Stimulated activated CD4-positive, alpha-beta T cell treated with anti-CD3 and anti-CD28 coated beads, TNF-alpha, amount 100 ng/mL, for 48 hours (primary cell): ENCODE measurements at places on chromosomes 6 and 20.

DNA sequence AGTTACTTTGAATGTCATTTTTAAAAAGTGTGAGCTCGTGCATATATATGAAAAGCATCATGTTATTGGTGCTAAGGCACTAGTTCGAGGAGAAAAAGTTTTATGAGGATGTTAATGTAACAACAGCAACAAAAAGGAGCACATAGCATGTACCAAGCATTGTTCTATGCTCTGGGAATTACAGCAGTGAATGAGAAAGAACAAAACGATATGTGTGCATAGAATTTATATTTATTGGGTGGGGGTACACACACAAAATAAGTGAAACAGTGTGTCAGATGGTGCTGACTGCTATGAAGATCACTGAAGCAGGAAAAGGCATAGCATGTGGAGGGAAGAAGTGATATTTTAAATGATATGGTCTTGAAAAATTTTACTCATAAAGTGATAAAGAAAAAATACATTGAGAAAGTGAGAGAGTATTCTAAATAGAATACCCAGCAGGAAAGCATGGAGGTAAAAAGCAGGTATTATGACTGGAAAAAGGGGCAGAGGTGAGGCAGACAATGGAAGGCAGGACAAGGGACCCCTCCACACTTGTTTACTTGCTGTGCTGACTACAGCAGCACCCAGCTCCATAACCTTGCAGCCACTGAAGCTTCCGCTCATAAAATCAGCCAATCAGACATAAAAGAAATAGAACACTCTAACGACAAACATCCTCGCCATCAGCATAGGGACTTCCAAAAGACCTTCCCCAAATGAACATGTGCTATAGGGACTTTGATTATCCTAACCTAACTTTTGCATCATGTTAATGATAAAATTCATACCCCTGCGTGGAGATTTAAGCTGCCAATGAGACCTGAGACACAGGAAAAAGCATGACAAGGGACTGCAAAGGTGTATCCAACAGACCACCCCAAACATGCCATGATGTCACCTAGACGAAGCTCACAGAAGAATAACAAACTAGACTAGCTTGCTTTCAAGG, 119.9 kb downstream of the HFE start:
- no peak for DNase-seq

GRCh38 chr6:150293423-150294173, 75.2 kb upstream of the IYD start:
- DNase-seq: no peak

DNA sequence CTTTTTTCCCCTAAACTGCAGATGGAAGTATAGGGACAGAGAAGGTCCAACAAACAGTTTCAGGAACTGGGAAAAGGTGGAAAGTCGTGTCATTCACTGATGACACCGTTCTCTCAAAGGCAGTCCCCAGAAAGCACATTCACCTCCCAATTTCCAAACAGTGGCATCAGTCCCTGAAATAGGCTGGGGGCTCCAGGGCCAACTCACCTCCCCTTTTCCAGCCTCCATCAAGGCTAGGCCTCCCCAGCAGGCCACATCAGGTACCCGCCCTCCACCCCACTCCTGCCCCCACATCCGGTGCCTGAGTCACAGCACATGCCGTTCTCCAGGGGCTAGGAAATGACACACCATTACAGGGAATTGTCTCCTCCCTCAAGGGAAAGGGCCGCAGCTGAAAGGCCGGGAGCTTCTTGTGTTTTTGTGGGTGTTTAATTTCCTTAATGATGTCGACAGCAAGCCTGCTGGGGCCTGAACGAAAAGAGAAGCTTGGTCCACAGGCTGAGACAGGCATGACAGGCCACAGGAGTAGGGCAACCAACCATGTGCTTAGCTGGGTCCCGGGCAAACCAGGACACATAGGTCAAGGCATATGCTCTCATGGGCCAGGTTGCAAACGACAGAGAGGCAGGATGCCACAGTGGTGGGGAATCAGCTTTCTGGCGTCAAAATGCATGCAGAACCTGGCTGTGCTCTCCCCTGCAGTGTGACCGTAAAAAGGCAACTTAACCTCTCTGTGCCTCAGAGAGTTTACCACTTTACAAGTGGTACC, 39.2 kb downstream of the ZMYND8 start:
- peak; percentile 19 for DNase-seq

GRCh38 chr6:27415898-27416297, 27.3 kb downstream of the ZNF391 start:
- DNase-seq: no peak

- DNase-seq: peak; percentile 24
Measured at GRCh38 chr20:4961746-4962145, 39.6 kb downstream of the SLC23A2 start.

DNA sequence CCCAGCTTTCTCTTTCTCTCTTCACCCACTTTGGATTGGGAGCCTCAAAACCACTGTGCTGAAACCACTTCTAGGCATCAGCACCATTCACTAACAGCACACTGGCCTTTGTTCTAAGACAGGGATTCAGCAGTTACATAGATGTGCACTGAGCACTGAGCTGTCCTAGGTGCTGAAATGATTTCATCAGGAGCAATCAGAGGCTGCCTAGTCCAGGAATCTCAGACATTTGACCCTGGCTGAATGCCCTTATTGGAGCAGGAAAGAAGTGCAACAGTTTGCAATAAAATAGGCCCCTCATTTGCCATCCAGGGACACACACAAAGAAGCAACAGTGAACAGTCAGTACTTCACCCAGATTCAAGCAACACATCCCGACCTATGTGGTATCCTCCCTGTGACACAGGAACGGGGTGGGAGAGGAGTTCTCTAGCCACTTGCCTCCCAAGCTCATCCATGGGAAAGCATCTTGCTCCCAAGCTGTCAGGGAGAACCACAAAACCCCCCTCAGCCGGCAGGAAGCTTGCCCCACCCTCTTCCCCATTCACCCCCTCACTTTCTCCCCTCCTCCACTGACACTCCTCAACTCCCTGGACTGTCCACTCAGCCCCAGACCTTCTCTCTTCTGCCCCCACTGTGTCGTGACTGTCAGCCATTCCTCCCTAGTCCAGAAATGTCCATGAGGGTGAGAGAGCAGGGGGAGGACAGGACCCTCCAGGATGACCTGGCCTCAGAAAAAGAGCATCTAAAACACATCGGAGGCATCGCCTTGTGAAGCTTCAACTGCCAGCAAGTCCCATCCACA, 304.4 kb downstream of the PREX1 start:
- DNase-seq: no peak

DNA sequence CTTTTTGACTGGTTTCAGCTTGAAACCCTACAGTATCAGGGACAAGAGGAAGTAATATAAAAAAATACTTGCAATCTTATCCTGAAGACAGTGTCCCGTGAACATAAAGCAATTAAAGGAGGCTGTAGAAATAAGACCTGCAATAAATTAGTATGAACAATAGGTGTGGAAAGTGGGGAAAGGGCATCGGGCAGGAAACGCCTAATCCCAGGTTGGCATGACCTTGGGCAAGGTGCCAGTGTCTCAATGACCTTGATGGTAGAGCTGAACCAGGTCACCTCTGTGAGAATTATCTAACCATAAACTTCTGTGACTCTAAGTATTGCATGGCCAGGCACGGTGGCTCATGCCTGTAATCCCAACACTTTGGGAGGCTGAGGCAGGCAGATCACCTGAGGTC, 115.2 kb downstream of the LY86 start:
- no peak for DNase-seq

DNA sequence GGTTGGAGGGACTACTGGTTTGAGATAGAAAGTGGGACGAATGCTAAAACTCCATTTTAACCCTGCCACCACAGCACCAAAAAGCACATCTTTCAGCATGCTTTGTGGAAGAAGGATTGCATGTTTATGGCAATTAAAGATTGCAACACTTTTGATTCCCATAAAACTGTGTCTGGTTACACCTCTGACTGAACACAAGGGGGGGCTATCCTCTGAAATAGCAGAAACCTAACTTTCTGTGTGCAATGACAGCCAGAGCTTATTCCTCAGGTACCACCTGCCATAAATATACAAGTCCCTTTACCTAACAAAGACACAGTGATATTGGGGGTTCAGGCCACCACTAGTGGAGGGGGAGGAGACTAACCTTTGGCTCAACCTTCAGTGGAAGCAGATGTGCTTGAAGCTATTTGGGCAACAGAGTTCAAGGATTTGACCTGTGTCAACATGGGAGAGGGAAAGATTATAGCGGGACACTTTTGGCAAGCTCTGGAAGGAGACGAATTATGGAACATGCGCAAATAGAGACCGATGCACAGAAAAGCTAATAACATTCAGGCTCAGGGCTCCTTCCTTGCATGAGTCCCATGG, 9.6 kb upstream of the PLG start:
- no peak for DNase-seq

- DNase-seq: no peak
Measured at GRCh38 chr6:156719395-156719719, 57.8 kb upstream of the ARID1B start.

GRCh38 chr6:170053966-170054661, 236.8 kb downstream of the DLL1 start:
- DNase-seq: no peak

DNA sequence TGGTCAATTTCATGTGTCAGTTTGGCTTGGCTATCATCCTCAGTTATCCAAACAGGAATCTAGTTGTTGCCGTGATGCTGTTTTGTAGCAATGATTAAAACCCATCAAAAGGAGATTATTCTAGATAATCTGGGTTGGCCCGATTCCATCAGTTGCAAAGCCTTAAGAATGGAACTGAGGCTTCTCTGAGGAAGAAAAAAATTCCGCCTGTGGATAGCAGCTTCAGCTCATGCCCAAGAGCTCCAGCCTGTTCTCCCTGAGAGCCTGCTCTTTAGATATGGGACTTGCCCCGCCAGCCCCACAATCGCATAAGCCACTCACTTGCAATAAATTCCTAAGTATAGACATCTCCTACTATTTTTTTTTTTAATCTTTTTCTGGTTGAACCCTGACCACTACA, 61.5 kb downstream of the SEL1L2 start:
- DNase-seq: no peak

- DNase-seq: no peak
Measured at GRCh38 chr6:148891405-148891783, 144.6 kb downstream of the UST start.

DNA sequence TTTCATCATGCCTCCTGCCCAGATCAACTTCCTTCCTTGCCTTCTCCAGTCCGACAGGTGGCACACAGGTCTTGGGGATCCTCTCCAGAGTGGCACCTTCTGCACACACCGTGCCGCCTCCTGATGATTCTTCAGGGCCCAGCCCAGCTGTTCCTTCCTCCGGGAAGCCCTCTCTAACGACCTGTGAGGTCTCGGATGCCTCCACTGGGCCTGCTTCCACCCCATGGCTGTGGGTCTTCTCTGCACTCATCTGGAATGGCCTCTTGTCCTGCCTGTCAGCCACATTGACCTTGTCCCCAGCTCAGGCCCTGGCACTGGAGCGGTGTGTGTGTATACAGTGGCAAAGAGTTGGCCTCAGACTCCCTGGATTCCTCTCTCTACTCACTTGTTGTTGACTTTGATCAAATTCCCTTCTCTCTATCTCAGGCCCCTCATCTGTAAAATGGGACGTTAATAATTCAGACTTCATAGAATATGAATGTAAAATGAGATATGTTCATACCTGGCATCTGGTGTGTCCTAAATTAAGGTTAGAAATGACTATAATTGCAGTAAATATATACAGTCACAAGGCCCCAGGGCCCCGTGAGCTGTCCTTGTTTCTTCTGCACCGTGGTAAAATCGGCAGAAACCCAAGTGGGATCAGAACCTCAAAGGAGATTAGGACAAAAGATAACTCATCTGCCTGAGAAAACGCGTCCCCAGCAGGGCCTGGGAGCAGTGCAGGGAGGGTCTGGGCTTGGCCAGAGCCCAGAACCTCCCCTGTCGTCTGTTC, 1.5 kb downstream of the FAM210B start:
- DNase-seq: no peak

DNA sequence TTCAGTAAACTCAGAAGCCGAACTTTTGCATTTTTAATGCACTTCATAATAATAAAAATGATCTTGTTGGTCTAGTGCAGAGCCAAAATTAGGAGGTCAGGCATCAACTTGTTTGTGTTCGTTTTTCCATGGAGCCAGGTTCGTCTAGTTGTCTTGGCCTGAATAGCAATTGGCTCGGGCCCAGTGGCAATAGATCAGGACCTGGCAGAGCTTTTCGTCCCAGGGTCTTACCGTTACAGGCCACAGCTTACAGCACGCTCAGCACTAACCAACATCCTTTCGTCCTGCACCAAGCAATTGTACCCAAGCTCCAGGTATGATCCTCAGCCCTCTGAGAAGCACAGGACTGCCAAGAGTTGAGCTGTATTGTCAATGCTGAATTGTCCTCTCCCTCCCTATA, 240.5 kb upstream of the PLN start:
- DNase-seq: no peak

- DNase-seq: no peak
Measured at GRCh38 chr6:149235130-149235561, 82.4 kb upstream of the TAB2 start.

GRCh38 chr6:159894991-159895390, 4.2 kb downstream of the MAS1 start:
- no peak for DNase-seq

DNA sequence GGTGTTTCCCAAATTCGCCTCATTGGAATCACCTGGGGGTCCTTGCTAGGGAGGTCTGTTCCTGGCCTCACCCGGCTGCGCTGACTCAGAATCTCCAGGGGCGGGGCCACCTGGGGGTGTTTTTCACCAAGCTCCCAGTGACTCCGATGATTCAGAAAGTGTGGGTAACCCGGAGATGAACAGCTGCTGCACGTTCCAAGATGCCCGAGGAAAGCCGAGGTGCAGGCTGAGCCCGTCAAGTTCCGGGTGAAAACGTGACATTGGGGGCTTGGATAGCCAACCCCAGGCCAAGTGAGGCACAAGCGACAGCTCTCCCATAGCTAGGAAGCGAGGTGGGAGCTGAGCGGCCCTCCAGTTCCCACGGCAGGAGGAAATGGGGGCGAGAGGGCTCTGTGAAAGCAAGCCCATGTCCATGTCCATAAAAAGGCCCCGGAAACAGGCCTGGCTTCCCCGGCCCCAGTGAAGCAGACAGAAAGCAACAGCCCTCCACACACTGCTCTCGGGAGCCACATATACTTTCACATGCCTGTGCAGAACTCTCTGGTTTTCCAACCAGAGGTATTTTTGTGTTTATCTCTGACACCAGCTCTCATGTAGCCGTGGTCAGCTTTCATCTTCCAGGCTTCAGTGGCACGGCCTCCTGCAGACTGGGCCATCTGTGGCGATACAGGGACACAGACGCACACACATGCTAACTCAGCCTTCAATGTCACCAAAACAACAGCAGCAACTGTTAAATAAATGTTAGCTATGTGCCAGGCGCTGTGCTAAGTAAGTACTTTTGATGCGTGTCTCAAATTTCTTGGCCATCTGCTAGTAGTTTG, 90.7 kb upstream of the CCDC28A start:
- DNase-seq: no peak

- DNase-seq: no peak
Measured at GRCh38 chr20:22385602-22386305, 198.6 kb downstream of the FOXA2 start.

- DNase-seq: no peak
Measured at GRCh38 chr6:146914489-146915483, 289.4 kb upstream of the STXBP5 start.

- DNase-seq: no peak
Measured at GRCh38 chr6:129859524-129859923, 1.6 kb downstream of the TMEM244 start.

GRCh38 chr6:137084090-137084489, 39.3 kb upstream of the IL20RA start:
- no peak for DNase-seq

GRCh38 chr6:18510644-18511033, 123.5 kb downstream of the RNF144B start:
- no peak for DNase-seq

GRCh38 chr6:164750128-164750527, 559.3 kb downstream of the C6orf118 start:
- DNase-seq: no peak
